Left renal cortex interstitium (tissue), 4 donors: ENCODE measurements at places on chromosomes 5 and 9.

GRCh38 chr9:109046346-109046745, 33.0 kb upstream of the CTNNAL1 start:
- no peak for DNase-seq

DNA sequence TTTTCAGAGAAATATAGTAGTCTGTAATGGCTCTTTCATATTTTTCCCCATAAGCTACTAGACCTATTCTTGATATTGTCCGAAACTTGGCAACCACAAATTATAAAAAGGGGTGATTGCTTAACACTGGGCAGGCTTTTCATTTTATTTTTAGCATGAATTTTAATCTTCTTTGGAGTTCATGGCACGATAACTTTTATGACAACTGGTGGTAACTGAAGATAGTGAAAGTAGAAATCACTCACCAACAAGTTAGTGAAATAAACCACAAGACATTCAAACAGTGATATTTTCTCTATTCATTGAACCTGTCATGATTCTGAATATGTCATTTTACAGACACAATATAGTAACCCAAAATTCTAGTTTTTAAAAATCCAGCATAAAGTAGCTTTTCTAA, 213.9 kb downstream of the PRDM9 start:
- DNase-seq = no peak

DNA sequence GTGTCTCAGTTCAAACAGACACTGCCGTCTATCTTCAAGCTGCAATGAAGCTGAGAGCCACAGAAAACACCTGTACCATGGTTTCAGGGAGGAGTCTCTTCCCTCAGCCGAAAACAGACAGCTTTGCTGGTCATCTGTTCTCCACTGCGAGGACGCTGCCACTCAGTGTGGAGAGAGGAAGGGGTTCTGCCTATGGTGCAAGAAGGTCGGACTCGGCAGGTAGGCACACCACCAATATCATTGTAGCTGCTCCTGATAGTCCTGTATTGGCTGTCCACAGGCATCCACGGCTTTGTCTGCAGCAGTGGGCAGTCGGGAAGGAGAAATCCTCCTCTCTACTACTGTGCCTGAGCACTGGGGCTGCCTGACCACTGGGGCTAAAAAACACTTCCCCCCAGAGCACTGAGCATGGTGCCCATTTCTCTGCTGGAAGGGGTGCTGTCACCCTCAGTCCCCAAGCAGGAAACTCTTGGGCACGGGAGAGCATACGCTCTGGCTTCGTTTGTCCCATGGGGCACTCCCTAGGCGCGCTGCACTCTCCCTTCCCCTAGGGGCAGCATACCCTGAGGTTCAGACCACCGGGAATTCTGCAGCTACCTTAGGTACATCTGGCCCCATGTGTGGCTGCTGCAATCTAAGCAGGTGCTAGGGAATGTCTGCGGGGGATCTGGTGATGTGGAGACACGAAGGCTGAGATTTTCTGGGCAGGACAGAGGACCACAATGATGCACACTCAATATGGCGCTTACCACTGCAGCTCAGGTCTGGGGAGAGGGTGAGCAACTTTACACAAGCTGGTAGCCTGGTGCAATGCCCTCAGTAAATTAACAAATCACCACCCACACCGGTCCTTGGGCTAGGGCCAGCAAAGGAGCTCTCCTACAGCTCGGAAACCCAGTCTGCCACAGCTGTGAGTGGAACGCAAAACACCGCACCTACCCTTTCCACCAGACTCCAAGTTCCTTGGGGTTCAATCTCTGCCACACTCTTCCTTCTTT, 880.9 kb upstream of the SEMA6A start:
- DNase-seq = no peak

GRCh38 chr5:148486456-148486855, 102.7 kb downstream of the FBXO38 start:
- DNase-seq = no peak

DNA sequence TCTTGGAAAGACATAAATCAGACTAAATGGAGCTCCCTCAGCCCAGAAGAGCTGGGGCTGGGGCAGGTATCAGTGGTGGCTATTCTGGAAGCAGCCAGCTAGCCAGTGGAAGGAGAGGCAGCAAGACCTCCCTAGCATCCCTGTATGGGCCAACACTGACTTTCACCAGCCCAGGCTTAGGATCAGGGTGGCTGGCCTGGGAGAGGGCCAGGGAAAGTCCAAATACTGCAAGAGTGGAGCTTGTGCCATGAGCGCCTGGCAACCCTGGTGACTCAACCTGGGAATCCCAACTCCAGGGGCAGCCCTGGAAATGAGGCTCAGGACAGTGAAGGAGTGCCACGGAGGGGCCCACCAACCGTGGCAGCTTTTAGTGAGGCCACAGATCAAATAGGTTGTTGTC, 7.6 kb upstream of the IRF1 start:
- DNase-seq = no peak
